ENCODE measurements at places on chromosomes 13 and 19.

DNA sequence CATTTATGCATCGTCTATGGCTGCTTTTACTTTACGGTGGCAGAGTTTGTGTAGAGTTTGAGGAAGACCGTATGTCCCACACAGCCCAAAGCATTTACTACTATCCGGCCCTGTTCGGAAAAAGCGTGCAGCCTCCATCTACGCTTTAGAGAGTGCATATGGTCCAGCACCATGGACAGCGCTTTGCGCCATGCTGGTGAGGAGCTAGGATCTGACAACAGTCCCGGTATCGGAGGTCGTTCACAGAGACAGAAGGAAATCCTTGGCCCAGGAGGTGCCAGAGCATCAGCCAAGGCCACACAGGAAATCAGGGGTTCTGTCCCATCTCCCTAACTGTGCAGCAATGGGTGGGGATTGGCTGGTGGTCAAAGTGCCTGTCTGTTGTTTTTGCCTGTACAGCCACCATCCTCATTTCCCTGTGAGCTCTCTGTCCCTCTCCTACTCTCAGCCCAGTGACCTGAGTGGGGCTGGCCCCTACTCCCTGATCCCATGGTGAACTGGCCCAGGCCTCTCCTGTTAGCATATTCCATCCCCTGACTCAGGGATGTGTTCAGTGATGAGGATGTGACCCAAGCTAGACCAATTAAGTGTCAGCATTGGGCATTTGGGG lies 16.2 kb upstream of the PRODH2 start:
- DNase-seq = peak; percentile 10

DNA sequence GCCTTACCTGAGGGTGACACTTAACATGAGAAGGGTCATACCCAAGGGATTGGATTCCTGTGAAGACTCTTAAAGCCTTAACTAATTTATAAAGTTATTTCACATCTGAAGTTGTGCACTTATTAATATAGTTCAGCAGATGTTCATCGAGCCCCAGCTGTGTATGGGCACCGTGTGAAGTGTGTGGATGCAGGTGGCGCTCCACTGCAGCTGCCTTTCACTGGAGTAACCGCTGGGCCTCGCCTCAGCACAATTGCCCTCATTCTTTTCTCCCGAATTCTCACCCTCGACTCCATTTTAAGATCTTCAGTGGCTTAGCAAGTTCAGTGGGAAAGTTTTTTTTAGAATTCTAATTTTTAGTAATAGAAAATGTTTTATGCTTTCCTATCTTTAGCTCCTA lies 66.2 kb downstream of the DPY19L3 start:
- DNase-seq = no peak

DNA sequence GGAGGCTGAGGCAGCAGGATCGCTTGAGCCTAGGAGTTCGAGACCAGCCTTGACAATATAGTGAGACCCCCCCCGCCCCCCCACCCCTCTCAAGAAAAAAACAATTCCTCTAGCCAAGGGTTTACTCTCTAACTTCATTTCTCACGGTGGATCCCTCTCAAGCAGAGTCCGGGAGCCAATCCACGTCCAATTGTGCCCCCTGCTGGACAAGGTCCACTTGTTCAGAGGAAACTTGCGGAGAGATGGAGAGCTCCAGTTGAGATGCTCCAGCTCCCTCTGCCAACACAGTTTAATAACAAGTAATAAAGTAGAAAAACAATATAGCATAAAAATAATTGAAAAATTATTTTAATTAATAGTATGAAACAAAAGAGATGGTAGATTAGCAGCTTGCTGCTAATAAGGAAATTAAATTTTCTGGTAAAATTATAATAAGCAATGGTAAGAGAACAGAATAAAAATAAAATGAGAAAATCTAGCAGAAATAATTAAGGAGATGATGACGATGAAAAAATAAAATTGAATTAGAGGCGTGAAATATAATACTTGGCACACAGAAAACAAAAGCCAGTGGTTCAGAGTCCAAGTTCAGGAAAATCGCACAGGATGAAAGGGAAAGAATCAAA lies 14.5 kb upstream of the SIGLEC14 start:
- peak; percentile 47 for DNase-seq

DNA sequence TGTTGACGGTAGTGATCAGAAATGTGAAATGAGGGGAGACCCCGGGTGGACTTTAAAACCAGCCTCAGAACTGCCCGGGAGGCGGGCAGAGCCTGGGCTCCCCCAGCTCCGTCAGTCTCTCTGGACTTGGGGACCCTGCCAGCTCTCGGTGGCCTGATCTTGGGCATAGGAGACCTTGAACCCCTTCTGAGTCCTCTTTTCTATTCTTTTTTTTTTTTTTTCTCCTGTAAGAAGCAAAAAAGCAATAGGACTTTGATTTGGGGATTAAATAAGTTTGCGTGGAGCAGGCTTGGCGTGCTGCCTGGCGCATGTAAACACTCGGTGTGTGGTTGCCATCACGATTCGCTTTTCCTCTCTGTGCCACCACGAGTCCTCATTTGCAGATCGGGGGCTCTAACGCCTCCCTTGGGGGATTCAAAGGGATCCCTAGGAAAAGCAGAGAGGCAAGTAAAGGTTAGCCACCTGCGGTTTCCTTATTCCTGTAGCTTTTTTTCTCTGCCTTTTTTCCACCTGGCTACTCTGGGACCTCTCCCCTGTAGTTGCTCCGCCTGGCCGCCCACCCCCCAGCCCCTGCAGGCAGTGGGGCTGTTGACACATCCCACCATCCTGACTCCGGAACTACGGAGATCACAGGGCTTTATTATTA lies 1.3 kb downstream of the SAFB start:
- no peak for DNase-seq

GRCh38 chr13:102771298-102772041 lies 2.1 kb downstream of the TEX30 start:
- no peak for DNase-seq

DNA sequence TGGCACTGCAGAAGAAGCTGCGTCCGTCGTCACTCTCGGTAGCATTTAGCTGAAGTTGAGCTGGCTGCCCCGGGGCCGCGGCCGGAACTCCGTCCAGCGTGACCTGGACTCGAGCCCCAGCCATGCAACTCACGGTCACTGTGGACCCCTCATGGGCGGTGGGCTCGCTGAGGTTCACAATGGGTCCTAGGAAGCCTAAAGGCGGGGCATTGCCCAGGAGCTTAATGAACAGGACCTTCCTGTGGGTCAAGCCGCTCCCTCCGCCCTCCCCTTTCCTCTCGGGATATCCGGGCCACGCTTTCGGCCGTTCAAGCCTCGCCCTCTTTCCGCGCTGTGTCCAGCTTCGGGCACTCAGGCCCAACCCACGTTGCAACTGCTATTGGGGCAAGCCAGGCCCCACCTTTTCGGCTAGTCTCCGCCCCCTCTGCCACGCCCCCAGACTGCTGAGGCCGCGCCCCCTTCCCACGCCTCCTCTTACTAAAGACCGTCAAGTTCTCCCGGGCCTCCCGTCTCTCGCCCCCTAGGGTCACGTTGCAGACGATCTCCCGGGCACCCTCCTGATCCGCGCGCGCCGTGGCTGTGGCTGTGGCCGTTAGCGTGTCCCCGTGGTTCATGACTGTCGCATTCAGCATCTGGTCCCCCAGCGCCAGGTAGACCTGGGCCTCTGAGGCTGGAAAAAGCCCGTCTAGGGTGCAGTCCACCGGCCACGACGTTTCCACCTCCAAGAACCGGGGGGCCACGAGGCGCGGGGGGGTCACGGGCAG lies 1.4 kb upstream of the RAVER1 start:
- DNase-seq = peak; percentile 38

DNA sequence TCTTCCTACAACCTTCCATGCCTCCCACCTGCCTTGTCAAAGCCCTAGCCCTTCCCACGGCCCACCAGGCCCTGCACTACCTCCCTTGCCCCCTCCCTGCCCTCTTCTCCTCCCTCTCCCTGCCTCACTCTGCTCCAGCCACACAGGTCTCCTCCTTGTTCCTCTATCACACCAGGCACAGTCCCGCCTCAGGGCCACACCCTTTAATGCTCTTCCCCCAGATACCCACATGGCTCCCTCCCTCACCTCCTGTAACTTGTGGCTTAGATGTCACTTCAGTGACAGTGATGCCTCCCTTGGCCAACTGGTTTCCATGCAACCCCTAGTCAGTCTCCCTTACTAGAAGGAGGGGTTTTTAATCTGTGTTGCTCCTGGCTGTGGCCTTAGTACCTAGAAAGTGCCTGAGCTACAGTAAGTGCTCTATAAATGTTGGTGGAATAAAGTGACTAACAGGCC lies 1.3 kb downstream of the SIRT6 start:
- no peak for DNase-seq

DNA sequence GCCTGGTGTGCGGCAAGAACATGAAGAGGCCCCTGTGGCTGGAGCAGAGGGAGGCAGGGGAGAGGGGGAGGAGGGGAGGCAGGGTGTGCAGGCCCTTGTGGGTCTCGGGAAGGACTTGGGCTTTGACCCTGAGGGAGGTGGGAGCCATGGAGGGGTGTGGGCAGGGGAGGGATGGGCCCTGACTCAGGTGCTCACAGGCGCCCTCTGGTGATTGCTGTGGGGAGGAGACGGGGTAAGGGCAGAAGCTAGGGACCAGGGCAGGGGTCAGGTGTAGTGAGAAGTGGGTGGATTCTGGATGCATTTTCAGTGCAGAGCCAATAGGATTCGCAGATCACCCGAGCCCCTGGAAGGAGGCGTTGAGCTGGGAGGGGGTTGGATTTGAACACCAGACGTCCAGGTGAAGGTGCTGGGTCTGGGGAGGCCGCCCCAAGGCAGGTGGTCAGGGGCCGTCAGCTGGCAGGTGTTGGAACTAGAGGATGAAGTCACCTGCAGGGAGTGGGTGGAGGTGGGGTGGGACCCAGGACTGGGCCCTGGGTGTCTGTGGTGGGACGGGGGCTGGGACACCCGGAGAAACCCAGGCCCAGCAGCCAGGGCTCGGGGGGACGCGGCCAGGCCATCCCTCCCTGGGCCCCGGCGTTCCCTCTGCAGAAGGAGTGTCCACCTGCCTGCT lies 185.4 kb downstream of the KDM4B start:
- no peak for DNase-seq

GRCh38 chr13:78998630-78999315 lies 339.8 kb upstream of the OBI1 start:
- no peak for DNase-seq

GRCh38 chr19:18589380-18590272 lies 1.0 kb downstream of the REX1BD start:
- peak; percentile 40 for DNase-seq

GRCh38 chr19:892243-892893 lies 619 bp downstream of the MED16 start:
- DNase-seq = no peak

DNA sequence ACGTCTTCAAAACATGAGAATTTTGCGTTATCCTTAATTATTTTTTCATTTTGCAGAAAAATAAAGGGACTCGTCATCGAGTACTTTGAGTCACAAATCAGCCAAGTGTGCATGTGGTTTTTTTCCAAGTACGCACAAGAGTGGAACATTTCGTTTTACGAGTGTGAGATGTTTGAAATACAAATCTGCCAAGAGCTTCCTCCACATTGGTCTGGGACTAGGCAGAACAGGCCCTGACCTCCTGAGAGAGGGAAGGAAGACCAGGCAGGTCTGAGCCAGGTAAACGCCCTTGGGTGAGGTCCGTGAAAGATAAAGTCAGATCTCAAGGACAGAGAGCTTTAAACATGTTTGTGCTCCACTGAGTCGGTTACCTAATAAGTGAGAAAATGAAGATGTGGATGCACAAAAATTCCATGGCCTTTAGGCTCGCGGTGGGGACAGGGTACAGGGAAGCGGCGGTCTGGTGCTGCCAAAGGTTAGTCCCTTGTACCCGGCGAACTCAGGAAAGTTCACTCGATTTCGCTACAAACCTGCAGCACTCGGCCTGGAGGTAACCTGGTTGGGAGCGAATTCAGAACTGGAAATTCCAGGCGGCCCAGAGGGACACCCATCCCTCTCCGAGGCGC lies 473 bp upstream of the ITM2B start:
- peak; percentile 26 for DNase-seq

- no peak for DNase-seq
Observed at GRCh38 chr19:45766869-45767346, 2.1 kb downstream of the SIX5 start.

DNA sequence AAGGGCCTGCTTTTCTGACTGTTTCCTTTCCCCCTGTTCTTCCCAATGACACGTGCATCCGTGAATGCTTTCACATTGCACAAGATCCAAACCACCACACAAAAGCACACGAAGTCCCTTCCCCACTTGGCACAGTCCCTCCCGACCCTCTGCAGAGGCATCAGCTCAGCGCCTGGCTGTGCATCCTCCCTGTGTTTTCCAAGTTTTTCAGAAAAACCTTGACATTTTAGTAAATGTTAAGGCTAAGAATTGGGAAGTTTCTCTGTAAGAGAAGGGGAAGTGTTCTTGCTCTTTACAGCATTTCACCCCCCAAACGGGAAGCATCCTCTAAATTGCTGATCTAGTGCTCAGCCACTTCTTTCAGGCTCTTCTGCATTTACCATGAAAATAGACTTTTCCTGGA lies 94.5 kb upstream of the TM9SF2 start:
- no peak for DNase-seq

GRCh38 chr19:54576411-54576976 lies 2.9 kb downstream of the LILRA2 start:
- DNase-seq = no peak
